ENCODE measurements at places on chromosomes 5 and 9.
A peak's percentile ranks its signal among the peaks of the same experiment; 100 is the strongest.

GRCh38 chr5:59596586-59597350 lies 296.8 kb downstream of the PDE4D start:
- DNase-seq = no peak

DNA sequence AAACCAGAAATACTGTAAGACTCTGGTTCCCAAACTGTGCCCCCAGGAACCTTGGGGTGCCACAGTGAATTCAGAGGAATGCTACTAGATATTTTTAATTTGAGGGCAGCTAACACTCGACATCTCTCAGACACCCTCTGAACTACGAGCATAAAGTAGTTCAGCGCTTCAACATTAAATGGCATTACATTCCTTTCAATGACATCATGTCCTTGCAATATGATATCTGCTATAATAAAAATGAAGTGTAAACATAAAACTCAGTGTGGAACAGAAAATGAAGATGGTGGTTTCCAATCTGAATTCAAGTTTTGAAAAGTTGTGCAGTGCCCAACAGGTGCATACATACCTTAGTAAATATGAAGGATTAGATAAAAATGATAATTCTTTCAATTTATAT lies 116.1 kb downstream of the LPAR1 start:
- no peak for DNase-seq

DNA sequence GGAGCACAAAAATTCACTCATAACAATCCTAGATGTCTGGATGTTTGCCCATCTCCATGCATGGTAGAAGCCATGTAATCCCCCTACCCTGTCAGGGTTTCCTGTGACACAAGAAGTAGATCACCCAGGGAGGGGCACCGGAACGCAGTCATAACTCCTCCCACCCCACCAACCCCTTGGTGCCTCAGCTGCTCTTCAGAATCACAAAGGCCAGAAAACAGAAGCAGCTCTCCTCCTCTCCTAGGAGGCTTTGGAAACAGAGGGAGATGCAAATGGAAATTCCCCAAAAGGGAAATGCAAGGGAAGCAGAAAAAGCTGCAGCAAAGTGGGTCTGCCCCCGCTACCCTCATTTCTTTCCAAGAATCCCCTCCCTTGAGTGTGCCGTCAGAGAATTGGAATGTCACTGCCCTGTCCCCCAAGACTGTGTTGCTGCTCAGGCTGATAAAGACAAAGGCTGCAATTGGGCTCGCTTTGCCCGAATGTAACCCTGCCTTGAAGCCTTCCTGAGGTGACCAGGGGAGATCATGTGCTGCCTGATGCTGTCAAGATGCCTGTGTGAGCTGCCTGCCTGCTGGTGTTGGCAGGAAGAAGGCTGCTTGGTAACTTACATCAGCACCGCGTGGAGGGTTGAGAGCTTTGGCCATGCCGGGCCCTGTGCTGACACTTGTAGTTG lies 65.5 kb upstream of the ABCA1 start:
- DNase-seq = no peak

DNA sequence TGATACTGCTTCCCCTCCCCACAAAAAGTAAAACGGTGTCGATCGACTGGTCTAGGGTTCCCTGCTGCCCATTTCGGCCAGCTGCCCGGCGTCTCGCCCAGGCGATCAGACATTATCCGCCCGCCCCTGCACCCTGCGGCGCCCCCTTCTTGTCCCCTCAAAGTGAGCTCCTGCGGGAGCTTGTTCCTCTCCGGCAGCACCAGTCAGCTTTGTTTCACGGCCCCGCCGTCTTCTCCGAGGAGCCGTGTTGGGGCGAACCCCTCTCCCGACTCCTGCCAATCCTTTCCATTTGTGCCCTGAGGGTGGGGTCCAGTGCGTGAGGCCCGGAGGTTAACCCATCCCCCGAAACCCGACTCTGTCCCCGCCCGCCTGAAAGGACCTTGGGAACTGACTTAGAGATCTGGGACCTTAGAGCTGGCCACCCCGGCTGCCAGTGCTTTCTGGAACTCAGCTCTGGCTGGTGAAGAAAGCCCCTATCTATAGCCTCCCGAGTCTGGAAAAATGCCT lies 518 bp downstream of the UBE2B start:
- DNase-seq = peak; percentile 79

GRCh38 chr9:95381221-95381620 lies 63.7 kb upstream of the FANCC start:
- DNase-seq = no peak

GRCh38 chr5:144472221-144472620 lies 301.5 kb downstream of the KCTD16 start:
- no peak for DNase-seq

- no peak for DNase-seq
Measured at GRCh38 chr5:6731465-6732237, 18.4 kb downstream of the TENT4A start.

- no peak for DNase-seq
Measured at GRCh38 chr5:38249301-38249700, 9.1 kb upstream of the EGFLAM start.

DNA sequence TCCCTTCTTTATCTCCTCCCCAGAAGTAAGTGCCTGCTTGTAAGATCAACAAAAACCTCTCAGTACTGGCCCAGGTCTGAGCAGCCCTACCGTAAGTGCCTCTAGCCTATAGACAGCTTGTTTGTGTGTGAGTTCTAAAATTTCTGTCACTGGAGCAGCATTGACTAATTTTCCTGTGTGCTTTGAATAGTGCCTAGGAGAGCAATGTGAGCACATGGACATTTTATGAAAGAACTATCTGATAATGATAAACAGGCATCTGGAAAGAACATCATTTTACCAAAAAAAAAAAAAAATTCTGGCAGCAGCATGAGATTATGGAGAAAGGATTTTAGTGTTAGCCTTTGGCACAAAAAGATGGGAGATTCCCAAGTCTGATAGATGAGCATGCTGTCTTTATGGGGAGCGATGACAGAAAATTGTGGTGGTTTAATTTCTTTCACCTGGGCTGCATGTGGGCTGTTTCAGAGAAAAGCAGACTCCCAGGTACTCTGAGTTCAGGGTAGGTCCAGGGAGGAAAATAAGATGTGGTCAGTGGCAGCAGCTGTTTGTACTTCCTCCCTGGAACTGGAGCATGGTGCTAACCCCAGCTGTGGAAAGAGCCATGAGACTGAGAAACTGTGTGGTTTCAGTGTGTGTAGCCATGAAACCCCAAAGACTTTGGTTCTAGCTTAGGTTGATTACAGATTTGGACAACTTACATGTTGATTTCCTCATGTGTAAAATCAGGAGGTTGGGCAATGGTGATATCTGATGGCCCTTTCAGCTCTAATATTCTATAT lies 419.9 kb downstream of the NTRK2 start:
- no peak for DNase-seq

- DNase-seq = no peak
Measured at GRCh38 chr5:9670371-9670770, 40.2 kb upstream of the TAS2R1 start.

DNA sequence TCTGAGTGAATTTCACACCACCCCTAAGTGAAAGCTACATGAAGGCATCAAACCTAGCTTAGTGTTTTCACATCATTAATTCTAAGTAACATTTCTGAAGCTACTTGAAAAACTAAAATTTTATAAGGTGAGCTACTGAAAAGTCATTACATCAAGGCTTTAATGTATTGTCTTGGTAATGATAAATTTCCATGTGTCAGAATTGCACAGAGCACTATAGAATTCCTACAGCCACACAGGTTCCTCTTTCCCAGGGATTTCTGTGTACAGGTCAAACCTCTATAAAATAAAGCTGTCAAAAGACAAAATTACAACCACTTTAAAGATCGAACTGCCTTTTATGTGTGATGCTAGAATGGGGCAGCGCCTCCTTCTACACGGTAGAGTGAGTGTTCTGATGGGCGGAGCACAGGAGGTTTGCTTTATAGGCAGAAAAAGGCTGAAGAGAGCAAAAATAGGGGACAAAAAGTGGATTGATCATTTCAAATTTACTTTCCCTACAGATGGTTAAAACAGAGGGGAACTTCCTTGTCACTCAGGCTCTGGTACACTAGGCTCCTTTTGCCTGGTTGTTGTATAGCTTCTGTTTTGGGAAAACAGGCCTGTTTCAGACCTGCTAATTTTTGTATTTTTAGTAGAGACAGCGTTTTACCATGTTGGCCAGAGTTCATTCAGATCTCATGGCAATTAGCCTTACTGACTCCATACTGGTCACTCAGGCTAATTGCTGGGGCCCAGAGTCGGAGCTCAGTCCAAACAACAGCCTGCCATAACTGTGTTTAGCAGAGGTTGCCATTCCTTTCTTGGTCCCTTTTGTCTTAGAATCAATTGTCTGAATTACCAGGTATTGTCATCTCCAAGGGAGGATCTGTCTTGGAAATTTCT lies 102.5 kb upstream of the BASP1 start:
- no peak for DNase-seq

DNA sequence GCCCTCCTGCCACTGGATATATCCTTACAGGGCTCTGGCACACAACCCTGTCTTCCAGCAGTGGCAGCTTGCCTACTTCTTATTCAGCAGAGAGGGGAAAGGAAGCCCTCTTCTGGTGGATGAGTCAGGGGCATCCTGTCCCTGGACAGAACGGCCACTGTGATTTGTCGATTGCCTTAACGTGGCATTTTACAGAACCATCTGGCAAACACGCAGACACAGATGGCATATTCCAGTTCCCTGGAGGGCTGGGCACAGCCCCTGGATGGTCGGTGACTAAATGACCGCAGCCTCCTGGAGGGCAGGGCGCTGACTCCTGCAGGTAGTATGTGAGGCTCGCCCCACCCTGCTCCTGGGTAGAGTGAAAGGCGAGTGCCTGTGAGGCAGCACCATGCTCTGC lies 62.1 kb downstream of the DCP2 start:
- DNase-seq = no peak

Data from activated effector memory CD4-positive, alpha-beta T cell treated with anti-CD3 and anti-CD28 coated beads, Interleukin-2, amount 50 U/mL, for 16 hours (primary cell).